ENCODE measurements at places on chromosomes 12 and 14. TPM values are rescaled to one million over a fixed set of nuclear protein-coding genes. Genes with fewer than 3 reads are reported as not detected.

DNA sequence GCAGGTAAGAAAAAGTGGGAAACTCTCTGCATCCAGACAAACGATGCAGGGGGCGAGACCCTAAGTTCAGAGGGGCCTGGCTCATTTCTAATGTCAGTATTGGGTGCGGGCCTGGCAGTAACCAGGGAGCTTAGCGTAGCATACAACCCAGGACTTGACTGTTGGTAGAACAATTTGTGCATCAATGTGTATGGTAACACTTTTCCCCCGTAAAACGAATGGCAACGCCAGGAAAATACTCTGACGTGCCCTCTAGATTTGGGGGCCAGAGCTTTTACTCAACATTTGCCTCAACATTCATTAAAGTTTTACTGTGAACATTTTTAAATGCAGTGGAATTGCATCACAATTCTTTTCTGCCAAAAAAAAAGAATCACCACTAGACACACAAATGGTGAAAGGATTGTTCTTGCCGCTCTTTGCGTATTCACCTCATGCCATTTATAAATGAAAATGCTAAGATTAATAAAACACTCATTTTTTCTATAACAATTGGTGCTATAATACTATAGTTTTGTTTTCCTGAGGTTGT, 867 bp downstream of the RHOJ start:
- no peak for DNase-seq

- DNase-seq = no peak
Observed at GRCh38 chr12:115941362-115941761, 336.1 kb downstream of the MED13L start.

TPPP2 gene
- not detected for total RNA-seq

RASSF8 gene
- 35.3 TPM for total RNA-seq

All from mammary epithelial cell (primary cell).